ENCODE measurements at places on chromosomes 2 and 18.

GRCh38 chr18:23274638-23275482 is 139.6 kb downstream of the CABLES1 start:
- no peak for DNase-seq

GRCh38 chr2:23351388-23352141 is 33.4 kb upstream of the KLHL29 start:
- peak; percentile 40 for DNase-seq

GRCh38 chr2:109637749-109638570 is 23.8 kb downstream of the SOWAHC start:
- no peak for DNase-seq

GRCh38 chr2:29950481-29950880 is 29.1 kb upstream of the ALK start:
- no peak for DNase-seq

DNA sequence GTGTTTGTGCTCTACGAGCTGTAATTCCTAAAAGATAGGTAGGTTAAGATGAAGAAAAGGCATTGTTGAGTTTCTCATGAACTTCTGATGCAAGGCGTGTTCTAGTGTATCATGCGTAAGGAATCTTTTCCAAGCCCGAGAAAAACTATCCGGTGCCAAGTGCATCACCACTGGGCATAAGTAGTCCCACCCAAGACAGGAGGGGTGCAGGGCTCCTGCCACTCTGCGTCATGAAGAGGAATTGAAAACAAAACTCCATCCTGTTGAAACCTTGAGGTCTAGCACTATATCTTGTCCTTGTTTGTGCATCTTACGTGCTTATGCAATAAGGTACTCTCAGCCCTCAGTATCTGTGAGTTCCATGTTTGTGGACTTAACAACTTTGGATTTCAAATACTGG is 45.7 kb downstream of the RAB31 start:
- no peak for DNase-seq

GRCh38 chr18:24395049-24395795 is 2.4 kb downstream of the OSBPL1A start:
- no peak for DNase-seq

DNA sequence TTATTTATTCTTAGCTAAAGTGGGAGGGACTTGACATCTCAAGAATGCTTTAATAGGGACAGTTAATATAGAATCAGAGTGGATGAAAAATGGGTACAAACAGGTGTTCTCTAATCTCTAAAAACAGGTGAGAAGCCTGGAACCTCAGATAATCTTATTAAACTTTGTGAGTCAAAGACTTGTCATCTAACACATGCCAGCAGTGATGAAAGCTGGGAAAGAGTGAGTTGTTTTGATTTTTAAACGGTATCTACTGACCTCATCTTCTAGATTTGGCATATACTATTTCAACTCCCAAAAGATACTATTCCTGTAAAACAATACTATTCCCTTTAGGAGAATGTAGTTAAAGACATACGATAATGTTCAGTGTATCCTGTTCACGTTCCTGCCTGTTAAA is 103.4 kb downstream of the CCDC141 start:
- DNase-seq: no peak

DNA sequence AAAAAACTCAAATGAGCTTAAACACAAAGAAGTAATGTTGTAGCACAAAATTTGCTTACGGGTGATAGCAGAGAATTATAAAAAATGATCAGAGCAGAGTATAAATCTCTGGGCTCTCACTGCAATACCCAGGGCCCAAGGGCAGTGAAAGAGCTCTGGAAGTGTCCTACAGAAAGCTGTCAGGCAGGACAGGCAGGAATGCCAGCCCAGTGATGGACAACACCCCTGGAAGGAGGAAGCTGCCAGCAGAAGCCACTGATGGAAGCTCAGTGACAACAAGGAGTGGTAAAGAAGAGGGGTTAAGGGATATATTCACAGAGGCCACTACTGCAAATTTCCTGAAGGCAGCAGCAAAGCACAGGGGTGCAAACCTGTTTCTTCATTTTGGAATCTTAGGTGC is 214.9 kb downstream of the L3MBTL4 start:
- no peak for DNase-seq

DNA sequence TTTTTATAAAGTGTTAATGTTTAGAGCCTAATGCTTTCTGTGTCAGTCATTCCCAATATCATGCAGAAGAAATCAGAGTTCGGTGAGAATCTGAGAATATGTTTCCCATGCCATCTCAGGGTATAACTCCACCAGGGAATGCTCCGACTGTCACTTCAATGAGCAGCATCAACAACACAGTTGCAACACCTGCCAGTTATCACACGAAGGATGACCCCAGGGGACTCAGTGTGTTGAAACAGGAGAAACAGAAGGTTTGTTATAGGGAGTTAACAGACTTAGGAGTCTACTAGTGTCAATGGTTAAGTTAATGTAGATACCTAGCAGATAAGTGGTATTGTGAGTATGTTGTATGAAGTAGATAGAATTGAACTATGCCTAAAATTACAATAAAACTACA is 31.0 kb downstream of the VAPA start:
- no peak for DNase-seq

GRCh38 chr2:203948733-203949132 is 12.2 kb downstream of the ICOS start:
- DNase-seq: no peak

DNA sequence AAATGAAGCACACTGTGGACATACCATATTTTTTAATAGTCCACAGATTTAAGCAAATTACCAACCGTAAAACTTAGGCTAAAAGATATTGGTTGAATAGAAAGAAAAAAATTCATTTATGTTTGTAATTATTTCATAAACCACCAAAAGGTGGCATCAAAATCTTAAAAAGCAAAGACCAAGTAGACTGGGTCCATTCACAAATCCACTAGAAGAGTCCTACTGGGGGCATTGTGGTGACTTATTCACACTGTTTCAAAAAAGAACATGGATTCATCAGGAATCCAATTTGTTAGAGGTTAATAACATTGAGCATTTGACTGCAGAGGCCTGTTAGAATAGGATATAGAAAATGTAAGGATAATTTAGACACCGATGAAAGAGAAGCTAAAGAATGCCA is 194.9 kb upstream of the KYNU start:
- DNase-seq: no peak
